AG20443 (cell line): ENCODE measurements at places on chromosomes 6 and 20.

- no peak for DNase-seq
Measured at GRCh38 chr6:48535582-48536009, 424.6 kb upstream of the PTCHD4 start.

- no peak for DNase-seq
Measured at GRCh38 chr6:105336986-105337385, 65.9 kb downstream of the PREP start.

- no peak for DNase-seq
Measured at GRCh38 chr20:63930971-63931553, 25.2 kb downstream of the UCKL1 start.

DNA sequence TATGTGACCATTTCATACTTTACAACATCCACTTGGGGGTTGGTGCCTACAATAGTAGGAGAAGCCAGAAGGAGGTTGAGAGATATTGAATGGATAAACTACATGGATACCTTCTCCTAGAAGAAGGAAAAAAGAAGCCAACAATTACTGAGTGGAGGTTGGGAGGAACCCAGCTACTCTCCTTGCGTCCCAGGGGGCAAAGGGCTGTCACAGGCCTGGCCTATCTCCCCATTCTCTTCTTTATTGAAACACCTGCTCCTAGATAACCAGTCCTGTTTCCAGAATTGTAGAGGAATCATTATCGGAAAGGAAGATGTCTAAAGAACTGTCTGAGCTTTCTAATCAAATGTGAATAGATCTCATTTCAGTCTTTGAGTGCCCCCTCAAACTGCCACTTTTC is 115.1 kb downstream of the MAP7 start:
- DNase-seq, result no peak
